ENCODE measurements at places on chromosomes 7 and 10. TPM values are rescaled to one million over a fixed set of nuclear protein-coding genes. Genes with fewer than 3 reads are reported as not detected.

The ABCB1 gene
- total RNA-seq, result 4.5 TPM

DNA sequence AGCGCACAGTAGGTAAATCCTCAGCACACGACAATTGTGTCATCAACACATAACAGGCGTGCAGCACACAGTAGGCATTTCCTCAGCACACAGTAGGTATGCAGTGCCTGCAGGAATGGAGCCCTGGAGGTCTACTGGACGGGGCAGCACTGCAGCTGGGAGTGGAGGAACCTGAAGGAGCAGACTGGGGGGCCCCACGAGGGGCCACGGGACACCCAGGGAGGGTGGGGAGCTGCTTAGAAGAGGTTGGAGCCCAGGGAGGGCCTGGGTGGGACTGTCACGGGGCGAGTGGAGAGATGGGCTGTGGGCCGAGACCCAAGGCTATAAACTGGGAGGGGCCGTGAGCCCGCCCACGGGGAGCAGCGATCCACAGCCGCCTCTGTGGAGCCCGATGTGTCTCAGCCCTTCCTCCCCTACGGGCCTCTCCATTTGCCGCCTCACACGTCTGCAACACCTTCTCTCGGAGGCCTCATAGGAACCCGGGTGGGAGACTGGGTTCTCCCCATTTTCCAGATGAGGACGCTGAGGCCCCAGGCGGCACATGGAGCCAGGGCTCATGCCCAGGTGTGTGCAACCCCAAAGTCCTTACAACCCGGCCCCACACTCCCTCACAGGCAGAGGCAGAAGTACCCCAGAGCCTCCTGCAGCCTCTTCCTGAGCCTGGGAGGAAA, 101.5 kb downstream of the MICALL2 start:
- peak; percentile 52 for DNase-seq
- no peaks in the 10 kb centered on the region for H3K4me1 ChIP-seq
- no peak overlapping the region for H3K27ac ChIP-seq
- H3K4me3 ChIP-seq, result no peak overlapping the region
- no peaks in the 10 kb centered on the region for H3K36me3 ChIP-seq

The IRF5 gene
- total RNA-seq, result 8.5 TPM

The MUC3A gene
- total RNA-seq, result not detected

GRCh38 chr10:132667342-132668047, 118.5 kb downstream of the NKX6-2 start:
- H3K4me1 ChIP-seq, result peaks cover 12% of the 10 kb centered on the region
- no peak overlapping the region for H3K27ac ChIP-seq
- no peak for DNase-seq

The LYZL2 gene
- total RNA-seq, result not detected

The OPN1SW gene
- total RNA-seq, result not detected

The RBP3 gene
- total RNA-seq, result not detected

- no peak for DNase-seq
- H3K27ac ChIP-seq, result no peak overlapping the region
- H3K27me3 ChIP-seq, result no peaks in the 10 kb centered on the region
- H3K4me3 ChIP-seq, result no peak overlapping the region
- no peaks in the 10 kb centered on the region for H3K36me3 ChIP-seq
Measured at GRCh38 chr10:52216852-52217251, 97.2 kb upstream of the DKK1 start.

GRCh38 chr7:37923996-37924395, 3.6 kb downstream of the EPDR1 start:
- no peak overlapping the region for H3K27ac ChIP-seq
- H3K36me3 ChIP-seq, result no peaks in the 10 kb centered on the region
- no peak overlapping the region for H3K4me3 ChIP-seq
- peaks cover 7% of the 10 kb centered on the region for H3K4me1 ChIP-seq

- no peak overlapping the region for H3K27ac ChIP-seq
- no peak overlapping the region for H3K4me3 ChIP-seq
- peaks cover 23% of the 10 kb centered on the region for H3K4me1 ChIP-seq
- H3K36me3 ChIP-seq, result peaks cover 10% of the 10 kb centered on the region
Measured at GRCh38 chr7:1537535-1538412, 7.3 kb downstream of the MAFK start.

The GSTK1 gene
- total RNA-seq, result 219 TPM

DNA sequence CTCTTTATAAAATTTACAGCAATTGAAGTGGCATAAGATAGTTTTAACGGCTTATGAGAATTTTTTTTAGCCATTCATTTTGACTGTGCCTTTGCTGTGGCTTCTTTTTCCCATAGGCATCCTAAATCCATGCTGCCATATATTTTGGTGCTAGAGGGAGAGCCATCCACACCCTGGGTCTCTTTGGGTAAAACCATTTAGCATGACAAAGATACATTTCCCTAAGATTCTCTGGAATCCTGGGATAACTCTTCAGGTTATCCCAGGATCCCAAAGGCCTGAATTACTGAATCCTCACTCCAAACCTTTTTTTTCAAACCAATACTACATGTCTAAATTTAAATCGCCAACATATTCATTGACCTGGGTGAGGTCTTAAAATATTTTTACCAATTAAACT, 28.9 kb downstream of the DNAJC12 start:
- H3K27me3 ChIP-seq, result no peaks in the 10 kb centered on the region
- H3K4me3 ChIP-seq, result no peak overlapping the region
- peaks cover 2% of the 10 kb centered on the region for H3K4me1 ChIP-seq

GRCh38 chr10:22369434-22370072, 24.3 kb downstream of the SPAG6 start:
- no peak overlapping the region for H3K27ac ChIP-seq
- peaks cover 2% of the 10 kb centered on the region for H3K27me3 ChIP-seq
- H3K4me3 ChIP-seq, result no peak overlapping the region
- peaks cover 37% of the 10 kb centered on the region for H3K4me1 ChIP-seq
- no peak for DNase-seq
- no peaks in the 10 kb centered on the region for H3K36me3 ChIP-seq

- H3K27me3 ChIP-seq, result no peaks in the 10 kb centered on the region
- no peaks in the 10 kb centered on the region for H3K36me3 ChIP-seq
- no peak overlapping the region for H3K4me3 ChIP-seq
Measured at GRCh38 chr10:80702143-80702542, 164.4 kb downstream of the SH2D4B start.

- no peak overlapping the region for H3K4me3 ChIP-seq
- no peak for DNase-seq
- no peaks in the 10 kb centered on the region for H3K36me3 ChIP-seq
Measured at GRCh38 chr7:135991906-135992305, 14.7 kb upstream of the MTPN start.

The EDRF1 gene
- total RNA-seq, result 30.8 TPM
